ENCODE measurements at places on chromosomes 13 and 19. TPM values are rescaled to one million over a fixed set of nuclear protein-coding genes. Genes with fewer than 3 reads are reported as not detected.

The NECTIN2 gene
- 0.33 TPM for total RNA-seq

The EFNB2 gene
- total RNA-seq: 0.11 TPM

The KLK12 gene
- not detected for total RNA-seq

The CDC34 gene
- 39.8 TPM for total RNA-seq

The CNMD gene
- total RNA-seq: not detected

The C5AR2 gene
- total RNA-seq: 0.24 TPM

The C1QTNF9 gene
- total RNA-seq: 0.19 TPM

The MTMR6 gene
- total RNA-seq: 16.0 TPM

The ZNF493 gene
- total RNA-seq: 77.5 TPM

The ZNF790 gene
- total RNA-seq: 3.7 TPM

The PRR36 gene
- 1.2 TPM for total RNA-seq

The CILP2 gene
- 0.32 TPM for total RNA-seq

The SYCN gene
- total RNA-seq: not detected

The CABP5 gene
- not detected for total RNA-seq

The PRR12 gene
- 60.0 TPM for total RNA-seq

The GATAD2A gene
- total RNA-seq: 102 TPM

The NCR1 gene
- total RNA-seq: 0.65 TPM

The CCDC169 gene
- 0.42 TPM for total RNA-seq

The CHERP gene
- 53.8 TPM for total RNA-seq

The DLEU7 gene
- total RNA-seq: 0.13 TPM

The KIR3DL2 gene
- 6.1 TPM for total RNA-seq

The ZNF569 gene
- total RNA-seq: 4.1 TPM

The CACNG7 gene
- total RNA-seq: not detected

The SYDE1 gene
- total RNA-seq: 1.6 TPM

The CEACAM21 gene
- total RNA-seq: 57.2 TPM

All from naive thymus-derived CD4-positive, alpha-beta T cell (primary cell).